Foreskin melanocyte (primary cell): ENCODE measurements at places on chromosomes 11 and 22.

DNA sequence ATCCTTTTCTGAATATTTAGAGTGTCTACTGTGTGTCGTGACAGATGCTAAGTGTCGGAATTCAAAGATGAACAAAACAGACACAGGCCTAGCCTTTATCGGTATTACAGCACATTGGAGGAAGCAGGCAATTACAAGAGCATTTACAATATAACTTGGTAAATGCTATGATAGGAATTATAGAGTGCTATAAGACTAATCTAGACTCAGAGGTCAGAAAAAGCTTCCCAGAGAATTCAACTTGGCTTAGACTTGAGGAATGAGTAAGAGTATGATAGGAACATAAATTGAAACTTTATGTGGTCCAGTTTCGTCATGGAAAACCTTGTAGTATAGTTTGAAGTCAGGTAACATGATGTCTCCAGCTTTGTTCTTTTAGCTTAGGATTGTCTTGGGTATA is 395.7 kb upstream of the FAT3 start:
- DNase-seq: no peak

DNA sequence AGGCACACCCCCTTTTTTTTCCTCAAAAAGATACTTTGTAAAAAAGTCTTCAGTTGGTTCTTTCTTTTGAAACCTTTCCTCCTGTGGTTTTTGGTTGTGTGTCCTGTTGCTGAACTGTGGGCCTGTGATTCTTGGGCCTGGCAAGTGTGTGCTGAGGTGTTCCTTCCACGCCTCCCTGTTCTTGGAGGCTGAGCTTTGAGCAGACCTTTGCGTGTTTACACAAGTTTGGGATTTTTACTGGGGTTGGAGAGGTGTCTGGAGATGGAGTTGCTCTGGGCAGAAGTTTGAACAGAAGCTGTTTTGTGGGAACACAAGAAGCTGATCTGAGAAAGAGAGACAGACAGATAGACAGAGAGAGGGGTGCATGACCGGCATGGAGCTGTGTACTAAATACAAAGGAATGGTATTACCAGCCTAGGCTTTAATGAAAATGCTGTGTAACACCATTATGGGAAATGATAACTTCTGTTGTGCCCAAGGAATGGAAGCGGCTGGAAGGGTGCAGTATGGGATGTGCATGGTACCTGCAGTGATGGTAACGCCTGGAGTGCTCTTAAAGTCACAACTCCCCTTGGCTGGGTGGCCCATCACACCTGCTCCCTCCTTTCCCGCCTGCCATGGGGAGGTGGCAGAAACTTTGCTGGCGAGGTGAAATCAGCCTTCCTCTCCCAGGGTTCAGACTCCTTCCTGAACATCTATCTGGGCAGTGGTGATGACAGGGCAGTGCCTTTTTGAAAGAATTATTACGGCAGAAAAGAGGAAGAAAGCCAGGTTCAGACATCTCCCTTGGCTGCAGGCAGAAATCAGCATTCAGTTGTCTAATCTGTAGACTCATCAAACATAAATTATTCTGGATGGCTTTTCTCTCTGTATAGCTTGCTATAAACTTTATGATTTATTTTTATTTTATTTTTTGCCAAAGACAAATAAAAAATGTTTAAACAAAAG is 70.4 kb downstream of the LDLRAD3 start:
- DNase-seq: no peak

GRCh38 chr22:44755417-44755816 is 3.0 kb downstream of the ARHGAP8 start:
- DNase-seq: no peak

DNA sequence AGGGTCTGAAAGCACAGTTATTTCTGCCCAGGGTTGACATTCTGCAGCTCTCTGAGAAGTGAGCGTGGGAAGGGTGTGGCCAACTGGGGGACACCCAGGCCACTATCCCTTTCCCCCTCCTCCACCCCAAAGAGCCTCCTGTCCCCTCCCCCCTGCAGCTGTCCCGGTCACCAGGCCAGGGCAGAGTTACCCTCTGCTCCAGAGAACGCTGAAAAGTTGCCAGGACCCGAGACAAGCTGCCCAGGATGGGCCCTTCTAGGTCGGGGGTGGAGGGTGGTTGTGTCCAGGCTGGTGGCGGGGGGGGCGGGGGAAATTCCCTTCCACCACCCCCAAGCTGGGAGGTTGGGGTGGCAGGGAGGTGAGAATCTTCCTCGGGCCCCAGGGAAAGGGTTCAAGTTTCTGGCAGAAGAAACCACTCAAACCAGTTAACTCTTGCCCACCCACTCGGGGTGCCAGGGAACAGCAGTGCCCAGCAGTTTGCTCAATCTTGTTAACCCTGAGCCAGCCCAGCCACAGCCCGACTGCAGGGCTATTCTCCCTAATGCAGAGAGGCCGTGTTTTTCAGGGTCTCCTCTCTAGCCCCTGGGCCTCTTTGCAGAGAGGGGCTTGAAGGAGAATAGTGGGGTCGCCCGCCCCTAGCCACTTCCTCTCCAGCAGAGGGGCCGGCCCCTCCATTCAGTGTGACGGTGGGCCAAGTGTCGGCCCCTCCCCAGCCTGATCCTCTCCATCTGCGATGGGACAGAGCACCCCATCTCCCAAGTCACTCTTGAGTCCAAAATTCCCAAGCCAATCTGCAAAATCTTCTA is 697 bp downstream of the LGALS1 start:
- no peak for DNase-seq

GRCh38 chr22:17665854-17666253 is 27.3 kb downstream of the BCL2L13 start:
- no peak for DNase-seq

DNA sequence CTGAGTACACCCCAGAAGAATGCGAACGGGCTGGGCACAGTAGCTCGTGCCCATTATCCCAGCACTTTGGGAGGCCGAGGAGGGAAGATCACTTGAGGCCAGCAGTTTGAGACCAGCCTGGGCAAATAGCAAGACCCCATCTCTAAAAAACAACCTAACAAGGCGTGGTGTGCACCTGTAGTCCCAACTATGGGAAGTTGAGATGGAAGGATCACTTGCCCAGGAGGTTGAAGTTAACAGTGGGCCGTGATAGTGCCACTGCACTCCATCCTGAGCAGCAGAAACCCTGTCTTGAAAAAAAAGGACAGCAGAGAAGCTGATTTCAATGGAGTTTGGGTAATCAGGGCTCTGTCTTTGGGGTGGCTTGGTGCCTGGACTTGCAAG is 3.3 kb downstream of the RPLP2 start:
- DNase-seq: no peak

DNA sequence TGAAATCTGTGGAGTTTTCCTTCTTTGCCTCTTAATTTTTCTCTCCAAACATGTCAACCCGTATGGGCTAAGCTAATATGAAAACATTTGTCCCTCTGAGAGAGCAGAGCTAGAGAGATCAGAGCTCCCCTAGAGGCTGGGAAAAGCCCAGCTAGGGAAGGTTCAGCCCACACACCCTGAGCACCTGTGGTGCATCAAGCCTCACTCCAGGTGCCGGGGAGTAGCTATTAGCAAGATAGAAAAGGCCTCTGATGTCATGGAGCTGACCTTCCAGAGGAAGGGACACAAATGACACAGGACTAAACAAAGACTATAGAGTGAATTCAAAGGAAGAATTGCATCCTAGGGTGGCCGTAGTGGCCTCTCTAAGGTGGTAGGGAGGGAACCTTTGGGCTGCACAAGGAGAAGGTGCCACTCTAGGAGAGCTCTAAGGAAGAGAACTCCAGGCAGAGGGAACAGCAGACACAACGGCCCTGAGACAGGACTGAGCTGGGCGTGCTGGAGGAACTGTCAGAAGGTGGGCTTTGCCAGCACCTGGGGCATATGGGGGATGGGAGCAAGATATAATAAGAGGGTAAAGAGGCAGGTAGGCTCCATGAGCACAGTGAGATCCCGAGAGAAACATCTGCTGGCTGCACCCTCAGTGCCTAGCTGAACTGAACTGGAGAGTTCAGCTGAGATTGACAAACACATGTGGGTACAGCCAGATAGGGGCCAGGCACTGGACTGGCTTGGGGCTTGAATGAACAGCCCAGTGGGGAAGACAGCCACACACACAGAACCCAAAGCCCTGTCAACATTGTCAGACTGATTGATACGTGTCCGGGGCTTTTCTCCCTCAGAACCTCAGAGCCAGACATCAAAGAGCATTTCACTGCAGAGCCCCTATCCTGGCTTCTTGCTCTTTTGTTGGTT is 65.5 kb upstream of the DRD2 start:
- no peak for DNase-seq

- DNase-seq: no peak
Observed at GRCh38 chr22:38497869-38498268, 8.2 kb downstream of the DDX17 start.

DNA sequence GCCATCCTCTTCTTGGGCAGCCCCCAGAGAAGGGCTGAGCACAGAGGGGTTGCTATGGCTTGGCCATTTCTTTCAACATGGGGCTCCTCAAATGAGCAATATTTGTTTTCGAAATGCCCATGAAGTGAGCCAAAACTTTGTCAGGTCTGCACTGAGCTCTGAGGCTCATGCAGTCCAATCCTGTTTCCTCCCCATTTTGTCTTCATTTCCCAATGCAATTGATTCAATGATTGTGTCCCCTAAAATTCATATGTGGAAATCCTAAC is 60.6 kb upstream of the CD44 start:
- DNase-seq: no peak

GRCh38 chr22:32926600-32926999 is 125.1 kb downstream of the TIMP3 start:
- DNase-seq: peak; percentile 37

- no peak for DNase-seq
Observed at GRCh38 chr22:20430720-20431510, 6.7 kb downstream of the SCARF2 start.

DNA sequence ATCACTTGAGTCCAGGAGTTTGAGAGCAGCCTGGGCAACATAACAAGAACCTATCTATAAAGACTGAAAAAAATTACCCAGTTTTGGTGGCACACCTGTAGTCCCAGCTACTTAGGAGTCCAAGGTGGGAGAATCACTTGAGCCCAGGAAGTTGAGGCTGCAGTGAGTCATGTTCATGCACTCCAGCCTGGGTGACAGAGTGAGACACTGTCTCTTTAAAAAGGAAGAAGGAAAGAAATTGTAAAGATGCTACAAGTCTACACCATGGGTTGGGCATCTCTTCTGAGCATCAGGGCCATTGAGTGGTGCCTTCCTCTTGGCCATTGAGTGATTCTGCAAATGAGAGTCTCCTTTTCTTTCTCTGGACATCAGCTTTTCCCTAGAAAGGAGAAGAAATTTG is 15.7 kb upstream of the MTMR3 start:
- no peak for DNase-seq

- DNase-seq: no peak
Observed at GRCh38 chr11:71305451-71306125, 53.2 kb upstream of the SHANK2 start.

DNA sequence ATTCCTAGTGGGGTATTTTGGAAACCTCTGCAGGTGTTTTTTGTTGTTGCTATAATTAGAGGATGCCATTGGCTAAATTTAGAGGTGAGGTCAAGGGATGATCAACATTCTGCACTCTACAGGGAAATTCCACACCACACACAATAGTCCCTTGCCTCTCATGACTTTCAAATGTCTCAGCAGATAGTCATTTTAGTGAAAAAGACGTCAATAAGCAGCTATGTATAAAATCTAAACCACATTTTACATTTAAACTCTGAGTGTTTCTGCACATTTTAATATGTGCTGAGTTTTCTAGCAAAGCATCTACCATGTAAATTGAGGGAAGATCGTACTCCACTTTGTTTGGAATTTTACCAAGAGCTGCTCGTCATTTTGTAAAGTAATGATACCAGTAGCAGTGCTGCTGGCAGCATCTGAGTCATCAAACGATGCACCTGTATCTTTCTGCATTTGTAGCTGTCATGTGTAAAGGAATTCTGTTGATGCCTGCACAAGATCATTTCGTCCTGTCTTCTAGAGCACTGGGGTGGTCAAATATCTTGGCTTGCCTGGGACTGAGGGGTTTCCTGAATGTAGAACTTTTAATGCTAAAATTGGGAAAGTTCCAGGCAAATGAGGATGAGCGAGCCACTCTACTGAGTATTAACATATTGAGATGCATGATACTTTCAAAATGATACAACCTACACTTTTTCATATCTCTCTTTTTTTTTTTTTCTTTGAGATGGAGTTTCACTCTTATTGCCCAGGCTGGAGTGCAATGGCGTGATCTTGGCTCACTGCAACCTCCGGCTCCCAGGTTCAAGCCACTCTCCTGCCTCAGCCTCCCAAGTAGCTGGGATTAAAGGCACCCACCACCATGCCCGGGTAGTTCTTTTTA is 414.5 kb upstream of the SYN3 start:
- no peak for DNase-seq

GRCh38 chr22:25970374-25970911 is 198.8 kb upstream of the SEZ6L start:
- DNase-seq: no peak

- no peak for DNase-seq
Observed at GRCh38 chr11:17169876-17170275, 37.9 kb downstream of the PIK3C2A start.

DNA sequence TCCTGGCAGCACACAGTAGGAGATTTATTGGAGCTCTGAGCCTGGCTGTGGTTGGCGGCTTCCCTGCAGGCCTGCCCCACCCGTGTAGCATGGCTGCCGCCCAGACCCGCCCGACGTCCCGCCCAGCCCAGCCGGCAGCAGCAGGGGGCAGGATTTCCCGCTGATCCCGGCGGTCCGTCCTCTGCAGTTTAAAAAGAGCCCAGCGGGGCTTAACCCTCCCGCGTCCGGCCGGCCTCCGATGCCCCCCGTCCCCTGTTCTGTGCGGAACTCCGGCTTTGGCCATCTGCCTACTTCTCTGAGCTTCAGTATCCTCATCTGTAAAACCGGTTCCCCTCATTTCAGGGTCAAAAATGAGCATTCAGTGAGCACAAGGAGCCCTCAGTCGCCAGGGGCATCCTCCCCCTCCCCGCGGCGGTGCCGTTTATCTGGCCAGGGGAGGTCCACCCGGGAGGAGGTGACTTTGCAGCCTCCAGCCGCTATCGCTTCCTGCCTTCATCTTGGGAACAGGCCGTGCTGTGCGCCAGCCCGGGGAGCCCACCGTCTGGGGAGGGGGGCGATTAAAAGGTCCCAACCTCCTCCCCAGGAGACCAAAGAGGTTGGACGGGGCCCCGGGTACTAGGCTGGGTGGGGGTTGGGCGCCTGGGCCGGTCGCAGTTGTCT is at the start of gene GAS2L1:
TSS of gene GAS2L1 (plus strand) at position 476 of the 660 bp plus-strand sequence. CDS start 1,456 bp downstream, outside the sequence.
- DNase-seq: peak; percentile 81

DNA sequence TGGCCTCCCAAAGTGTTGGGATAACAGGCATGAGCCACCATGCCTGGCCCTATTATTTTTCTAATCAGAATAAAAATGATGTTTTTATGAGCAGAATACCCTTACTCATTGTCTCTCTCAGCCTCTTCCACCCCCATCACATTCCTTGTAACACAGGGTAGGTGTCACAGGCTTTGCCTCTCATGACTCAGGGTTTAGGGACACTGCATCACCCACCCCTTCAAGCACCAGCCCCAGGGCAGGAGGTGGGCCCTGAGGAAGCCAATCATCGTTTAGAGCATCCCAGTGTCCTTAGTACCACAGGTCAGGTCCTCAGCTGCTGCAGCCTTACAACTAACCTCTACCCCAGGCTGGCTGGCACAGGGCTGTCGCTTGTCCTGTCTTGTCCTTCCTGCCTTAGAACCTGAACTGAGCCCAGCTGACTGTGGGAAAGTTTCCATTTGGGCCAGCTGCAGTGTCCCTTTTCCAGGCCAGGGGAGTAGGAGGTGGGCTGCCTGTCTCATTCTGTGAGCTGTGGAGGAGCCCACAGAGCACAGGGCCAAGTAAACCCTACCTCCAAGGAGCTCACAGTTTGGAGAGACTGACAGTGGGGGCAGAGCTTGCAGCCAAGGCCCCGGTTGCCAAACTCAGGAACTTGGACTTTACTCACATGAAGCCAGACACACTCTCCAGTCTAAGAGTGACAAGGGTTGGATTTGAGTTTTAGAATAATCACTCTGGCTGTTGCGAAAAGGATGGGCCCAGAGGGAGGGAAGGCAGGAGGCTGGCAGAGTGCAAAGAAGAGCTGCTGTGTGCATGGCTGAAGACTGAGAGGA is 19.5 kb upstream of the UVRAG start:
- DNase-seq: no peak
